ENCODE measurements at places on chromosomes 5 and 9.

GRCh38 chr5:8930021-8930420, 615.9 kb downstream of the SEMA5A start:
- no peak for DNase-seq

DNA sequence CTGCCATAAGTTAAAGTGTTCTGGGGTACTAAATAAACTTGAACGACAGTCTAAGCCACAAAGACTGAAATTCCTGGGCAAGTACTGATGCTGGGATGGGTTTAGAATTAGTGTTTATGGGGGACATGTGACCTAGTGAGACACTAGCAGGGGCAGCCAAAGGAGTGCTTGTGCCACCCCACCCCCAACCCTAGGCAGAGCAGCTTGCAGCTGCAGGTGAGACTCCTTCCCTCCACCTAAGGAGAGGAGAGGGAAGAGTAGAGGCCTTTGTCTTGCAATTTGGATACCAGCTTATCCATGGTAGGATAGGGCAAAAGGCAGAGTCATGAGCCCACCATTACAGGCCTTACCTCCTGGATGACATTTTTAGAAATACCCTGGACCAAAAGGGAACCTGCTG, 28.7 kb upstream of the PDE4D start:
- no peak for DNase-seq

DNA sequence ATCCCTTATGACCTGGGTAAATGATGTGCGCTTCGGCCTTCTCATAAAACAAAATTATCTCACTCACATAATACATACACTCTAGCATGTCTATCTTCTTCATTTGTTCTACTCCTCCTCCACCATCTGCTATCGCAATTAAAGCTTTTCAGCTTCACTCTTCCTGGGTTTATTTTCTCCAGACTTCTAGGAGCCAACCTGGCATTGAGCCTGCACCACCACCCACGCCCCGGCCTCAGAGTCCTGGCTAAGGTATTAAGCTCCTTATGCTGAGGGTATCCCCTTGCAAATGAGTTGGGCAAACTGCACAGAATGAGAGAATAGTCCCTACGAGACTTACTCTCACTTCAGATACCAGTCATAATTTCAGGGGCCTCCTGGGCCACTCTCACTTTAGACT, 236.1 kb upstream of the CDH12 start:
- no peak for DNase-seq

- DNase-seq, result no peak
These were observed 374.1 kb downstream of the PLK2 start for GRCh38 chr5:58085800-58086199.

- DNase-seq, result no peak
These were observed 1.1 kb upstream of the BNC2 start for GRCh38 chr9:16871336-16872151.

DNA sequence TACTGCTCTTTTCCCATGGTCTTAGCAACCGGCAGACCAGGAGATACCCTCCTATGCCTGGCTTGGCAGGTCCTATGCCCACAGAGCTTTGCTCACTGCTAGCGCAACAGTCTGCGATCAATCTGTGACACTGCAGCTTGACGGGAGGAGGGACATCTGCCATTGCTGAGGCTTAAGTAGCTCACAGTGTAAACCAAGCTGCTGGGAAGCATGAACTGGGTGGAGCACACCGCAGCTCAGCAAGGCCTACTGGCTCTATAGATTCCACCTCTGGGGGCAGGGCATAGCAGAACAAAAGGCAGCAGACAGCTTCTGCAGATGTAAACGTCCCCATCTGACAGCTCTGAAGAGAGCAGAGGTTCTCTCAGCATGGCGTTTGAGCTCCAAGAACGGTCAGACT, 40.4 kb downstream of the MCTP1 start:
- DNase-seq, result no peak

- DNase-seq, result no peak
These were observed 1.4 kb downstream of the SNX18 start for GRCh38 chr5:54518818-54519508.

Measured in SW 1271 (cell line).